ENCODE measurements at places on chromosomes 2 and 18.

DNA sequence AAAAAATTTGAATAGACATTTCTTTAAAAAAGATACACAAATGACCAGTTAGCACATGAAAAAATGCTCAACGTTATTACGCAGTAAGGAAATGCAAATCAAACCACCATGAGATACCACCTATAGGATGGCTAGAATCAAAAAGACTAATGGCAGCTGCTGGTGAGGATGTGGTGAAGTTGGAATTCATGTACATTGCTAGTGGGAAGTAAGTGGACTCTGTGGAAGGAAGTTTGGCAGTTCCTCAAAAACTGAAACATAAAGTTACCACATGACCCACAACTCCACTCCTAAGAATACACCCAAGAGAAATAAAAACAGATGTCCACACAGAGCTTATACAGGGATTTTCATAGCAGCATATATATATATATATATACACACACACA, 51.2 kb downstream of the MBP start:
- no peak for DNase-seq

- DNase-seq, result peak; percentile 58
These were observed 85.6 kb downstream of the EHD3 start for GRCh38 chr2:31319406-31320175.

GRCh38 chr2:237927135-237927534, 39.7 kb upstream of the UBE2F start:
- DNase-seq, result no peak

- no peak for DNase-seq
These were observed 128.5 kb downstream of the METTL4 start for GRCh38 chr18:2442726-2443275.

- no peak for DNase-seq
These were observed 9.3 kb downstream of the SP140 start for GRCh38 chr2:230234845-230235244.

- no peak for DNase-seq
These were observed 111.7 kb downstream of the CHST9 start for GRCh38 chr18:27073404-27073830.

DNA sequence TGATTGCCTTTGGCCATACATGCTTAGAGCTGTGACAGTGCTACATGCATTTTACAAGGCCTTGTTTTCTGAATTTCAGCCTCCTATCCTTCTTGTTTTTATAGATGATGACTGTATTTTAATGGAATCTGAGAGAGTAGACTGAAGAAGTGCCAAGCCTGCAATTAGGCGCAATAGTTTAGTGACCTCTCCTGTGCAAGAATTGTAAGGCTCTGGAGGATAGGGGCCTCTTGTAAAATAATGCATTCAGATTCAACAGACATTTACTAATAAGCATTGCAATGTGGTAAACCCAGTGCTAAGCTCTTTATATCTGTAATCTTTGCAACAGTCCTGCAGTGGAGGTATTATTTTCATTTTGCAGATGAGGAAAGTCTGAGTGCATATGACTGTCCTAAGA, 105.5 kb downstream of the TDRD15 start:
- no peak for DNase-seq

DNA sequence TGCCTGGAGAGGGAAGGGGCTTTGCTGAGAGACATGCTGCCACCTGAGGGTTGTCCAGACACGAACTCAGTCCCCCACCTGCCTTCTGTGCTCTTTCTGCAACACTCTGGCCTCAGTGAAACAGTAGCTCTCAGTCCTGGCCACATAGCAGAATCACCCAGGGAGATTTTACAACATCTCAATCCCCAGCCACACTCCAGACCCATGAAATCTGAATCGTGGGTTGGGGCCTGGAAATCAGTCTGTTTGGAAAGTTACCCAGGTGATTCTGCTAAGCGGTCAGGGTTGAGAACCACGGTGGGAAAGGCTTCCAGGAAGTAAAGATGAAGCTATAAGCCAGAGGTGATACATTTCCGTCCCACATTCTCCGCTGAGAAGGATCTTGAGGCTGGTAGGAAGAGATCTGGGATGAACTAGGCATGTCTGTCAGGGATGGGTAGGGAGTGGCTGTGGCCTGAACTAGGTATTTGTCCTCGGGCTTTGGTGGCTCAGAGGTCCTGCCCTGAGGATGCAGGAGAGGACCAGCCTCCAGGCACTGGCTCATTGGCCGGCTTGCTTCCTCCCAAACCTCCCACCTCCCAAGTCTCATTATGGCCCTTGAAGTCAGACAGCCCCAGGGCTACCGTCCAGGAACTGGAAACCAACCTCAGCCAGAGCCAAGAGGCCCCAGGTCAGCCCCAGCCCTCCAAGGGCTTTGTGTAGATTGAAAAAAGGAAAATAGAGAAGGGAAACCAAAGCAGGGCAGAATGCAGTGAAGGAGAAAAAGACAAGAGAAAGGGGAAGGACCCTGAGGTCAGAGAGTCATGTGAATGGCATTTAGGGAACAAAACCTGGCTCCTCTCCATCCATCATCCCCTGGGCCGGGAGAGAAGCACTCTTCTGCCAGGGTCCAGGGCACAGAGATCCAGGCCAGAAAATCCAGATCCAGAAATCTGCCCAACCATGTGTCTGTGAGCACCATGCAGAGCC, 119.6 kb downstream of the ZFP36L2 start:
- no peak for DNase-seq

DNA sequence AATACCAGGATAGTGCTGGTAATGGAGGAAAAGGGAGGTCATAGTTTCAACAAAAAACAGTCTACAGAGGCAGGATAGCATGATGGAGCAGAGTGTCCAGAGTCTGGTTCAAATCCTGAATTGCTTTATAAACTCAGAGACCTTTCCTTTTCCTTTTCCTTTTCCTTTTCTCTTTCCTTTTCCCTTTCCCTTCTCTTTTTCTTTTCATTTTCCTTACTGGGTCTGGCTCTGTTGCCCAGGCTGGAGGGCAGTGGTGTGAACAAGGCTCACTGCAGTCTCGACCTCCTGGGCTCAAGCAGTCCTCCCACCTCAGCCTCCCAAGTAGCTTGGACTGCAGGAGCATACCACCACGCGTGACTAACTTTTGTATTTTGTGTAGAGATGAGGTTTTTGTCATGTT, 31.7 kb downstream of the GIGYF2 start:
- no peak for DNase-seq

DNA sequence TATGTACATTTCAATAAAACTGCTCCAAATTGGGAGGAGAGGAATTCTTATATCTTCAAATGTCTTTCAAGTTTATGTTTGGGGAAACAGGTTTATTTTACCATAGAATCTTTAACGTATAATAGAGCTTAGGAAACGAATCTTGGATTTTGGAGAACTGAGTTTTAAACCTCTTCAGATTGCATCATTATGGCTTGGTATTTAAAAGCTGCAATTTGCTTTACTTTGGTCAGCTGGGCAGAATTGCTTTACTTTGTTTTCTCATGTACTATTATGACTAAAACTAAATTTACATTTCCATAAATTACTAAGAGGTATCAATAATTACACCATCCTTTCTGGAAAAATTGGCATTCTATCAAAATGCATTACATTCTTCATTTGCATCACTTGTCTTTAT, 54.6 kb downstream of the BAZ2B start:
- DNase-seq, result no peak

DNA sequence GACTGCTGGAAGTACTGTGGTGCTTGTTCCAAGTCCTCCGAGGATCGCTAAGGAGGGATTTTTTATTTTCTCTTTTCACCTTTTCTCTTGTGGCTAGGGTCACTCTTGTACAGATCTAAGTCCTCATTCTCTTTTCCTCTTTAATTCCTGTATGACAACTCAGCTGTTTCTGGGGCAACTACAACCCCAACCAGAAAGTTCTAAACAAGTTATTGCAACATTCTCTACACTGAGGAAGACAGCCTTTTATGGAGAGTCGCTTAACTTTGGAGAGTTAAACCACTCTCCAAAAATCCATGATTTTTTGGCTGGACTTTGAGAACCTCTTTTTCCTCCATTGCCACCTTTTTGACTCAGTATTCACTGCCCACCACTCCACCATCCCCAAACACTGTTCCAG, 74.0 kb upstream of the SESTD1 start:
- no peak for DNase-seq

GRCh38 chr2:61946666-61947065, 41.2 kb downstream of the COMMD1 start:
- DNase-seq, result no peak

DNA sequence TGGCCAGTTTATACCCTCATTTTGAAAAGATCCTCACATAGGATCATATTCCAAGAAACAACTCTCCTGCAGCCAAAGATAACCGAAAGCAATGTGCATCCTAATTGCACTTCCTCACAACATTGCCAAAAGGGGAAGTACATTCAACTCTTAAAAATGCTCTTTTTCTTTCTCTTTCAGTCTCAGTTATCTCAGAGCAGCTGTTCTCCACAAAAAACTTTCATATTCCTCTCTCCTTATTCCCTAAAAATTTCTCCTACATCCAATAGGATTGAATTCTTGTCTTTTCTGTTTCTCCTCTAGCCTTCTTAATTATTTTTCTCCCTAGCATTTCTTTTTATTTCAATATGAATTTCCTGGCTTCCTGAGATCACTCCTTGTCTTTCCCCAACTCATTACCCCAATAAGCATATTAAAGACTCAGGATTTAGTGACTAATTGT, 7.4 kb upstream of the VRK2 start:
- no peak for DNase-seq

GRCh38 chr18:41266616-41267015, 688.4 kb upstream of the PIK3C3 start:
- no peak for DNase-seq

- DNase-seq, result peak; percentile 37
These were observed 70.2 kb downstream of the LRRC30 start for GRCh38 chr18:7301094-7301493.

- DNase-seq, result peak; percentile 21
These were observed 306.8 kb upstream of the SKOR2 start for GRCh38 chr18:47558110-47558750.

DNA sequence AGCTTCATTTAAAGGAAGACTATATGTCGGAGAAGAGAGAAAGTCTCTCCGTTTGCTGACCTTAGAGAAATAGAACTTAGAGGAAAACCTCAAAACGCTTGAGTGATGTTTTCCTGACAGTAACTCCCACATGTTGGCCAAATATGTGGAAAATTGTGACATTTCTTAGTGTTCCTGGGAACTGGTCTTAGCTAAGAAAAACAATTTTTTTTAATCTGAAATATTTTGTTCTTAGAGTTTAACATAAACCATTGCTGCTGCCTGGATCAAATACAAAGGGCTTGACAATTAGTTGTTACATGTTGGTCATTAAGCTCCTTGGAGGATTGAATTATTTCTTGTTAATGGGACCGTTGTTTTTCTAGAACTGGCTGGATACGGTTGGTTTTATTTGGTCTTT, 16.3 kb downstream of the DYNC2LI1 start:
- DNase-seq, result no peak

GRCh38 chr2:238016526-238016925, 44.3 kb upstream of the SCLY start:
- peak; percentile 80 for DNase-seq
